ENCODE measurements at places on chromosomes 12 and 14. TPM values are rescaled to one million over a fixed set of nuclear protein-coding genes. Genes with fewer than 3 reads are reported as not detected.

DNA sequence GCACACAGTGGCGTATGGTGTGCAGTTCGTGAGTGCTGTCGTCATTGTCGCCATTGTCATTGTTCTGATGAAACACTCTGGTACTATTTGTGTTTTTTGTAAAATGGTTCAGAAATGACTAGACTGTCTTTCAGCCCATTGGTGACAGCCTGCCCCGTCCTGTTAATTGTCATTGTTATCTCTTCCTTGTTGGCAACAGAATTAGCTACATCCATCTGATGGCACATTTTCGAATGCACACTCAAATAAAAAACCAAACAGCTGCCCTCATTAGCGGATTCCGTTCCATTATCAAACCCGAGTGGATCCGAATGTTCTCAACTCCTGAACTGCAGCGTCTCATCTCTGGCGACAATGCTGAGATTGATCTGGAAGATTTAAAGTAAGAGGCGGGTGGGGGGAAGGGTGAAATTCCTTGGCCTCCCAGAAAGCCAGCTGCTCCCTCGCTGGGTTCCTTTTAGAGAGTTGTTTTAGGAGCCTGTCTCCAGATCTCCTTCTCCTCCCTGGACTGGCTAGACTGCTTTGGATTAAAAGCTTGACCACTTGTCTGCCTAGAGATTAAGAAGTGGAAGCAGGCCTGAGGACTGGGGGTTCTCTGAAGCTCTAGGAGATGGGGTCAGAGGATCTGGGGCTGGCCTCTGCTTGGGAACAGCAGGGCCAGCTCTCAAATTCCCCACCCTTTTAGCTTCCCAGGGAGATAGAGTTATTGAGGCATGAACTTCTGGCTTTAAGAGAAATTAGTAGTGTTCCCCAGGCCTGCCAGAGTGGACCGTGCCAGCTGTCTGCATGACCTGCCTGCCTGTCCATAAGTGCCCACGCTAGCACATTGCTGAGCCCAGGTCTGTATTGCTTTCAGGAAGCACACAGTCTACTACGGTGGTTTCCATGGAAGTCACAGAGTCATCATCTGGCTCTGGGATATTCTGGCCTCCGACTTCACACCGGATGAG, 43.3 kb downstream of the MMAB start:
- no peak for DNase-seq

GRCh38 chr14:100246809-100247428, 8.0 kb downstream of the YY1 start:
- peak; percentile 21 for DNase-seq

DNA sequence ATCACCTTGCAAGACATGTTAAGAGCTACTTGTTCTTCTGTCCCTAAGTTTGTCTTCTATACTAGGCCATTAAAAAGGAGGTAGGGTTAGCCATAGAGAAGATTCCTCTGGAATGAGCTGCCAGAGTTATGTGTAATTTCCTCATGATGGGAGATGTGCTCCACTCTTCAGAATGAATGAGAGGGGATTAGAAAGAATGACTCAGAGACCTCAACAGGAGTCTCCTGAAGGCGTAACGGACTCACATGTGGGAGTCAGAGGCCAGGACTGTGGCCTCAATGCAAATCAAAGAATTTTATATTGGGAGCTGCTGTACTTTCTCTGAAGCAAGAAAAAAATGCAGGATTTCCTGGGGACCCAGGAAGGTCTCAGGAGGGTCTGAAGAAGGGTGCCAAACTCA, 87.8 kb upstream of the ATXN7L3B start:
- no peak for DNase-seq

PTCSC3 gene
- 2.4 TPM for polyA plus RNA-seq

DNA sequence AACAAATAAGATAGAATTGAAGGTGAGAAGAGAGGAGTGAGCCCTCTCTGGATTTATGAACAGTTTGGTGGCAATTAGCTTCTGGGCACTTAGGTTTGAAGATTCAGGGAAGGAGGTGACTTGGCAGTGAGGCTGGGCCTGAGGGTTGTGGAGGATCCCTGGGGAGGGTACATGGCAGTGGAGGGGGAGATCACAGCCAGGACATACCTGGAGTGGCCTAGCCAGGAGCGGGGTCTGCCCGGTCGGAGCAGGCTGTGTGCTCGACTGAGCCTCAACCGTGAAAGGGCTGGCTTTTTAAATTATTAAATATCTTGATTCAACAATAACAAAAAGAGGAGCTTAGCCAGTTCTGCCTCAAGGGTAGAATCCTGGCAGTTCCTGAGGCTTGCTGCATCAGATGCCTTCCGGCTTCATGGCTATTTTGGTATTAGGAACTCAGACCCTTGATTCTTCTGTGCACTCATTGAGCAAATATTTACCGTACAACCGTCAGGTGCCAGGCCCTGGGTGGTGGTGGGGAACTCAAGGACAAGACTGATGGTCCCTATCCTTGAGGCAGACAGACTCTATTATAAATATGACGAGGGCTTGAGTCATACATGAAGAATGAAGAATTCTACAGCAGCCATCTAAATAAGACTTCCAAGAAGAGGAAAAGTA, 73.4 kb downstream of the SPTB start:
- no peak for DNase-seq

DPPA3 gene
- not detected for polyA plus RNA-seq

FLRT2 gene
- polyA plus RNA-seq = 44.5 TPM

GRCh38 chr12:26001530-26001929, 43.0 kb downstream of the RASSF8 start:
- DNase-seq = no peak

GRCh38 chr14:59247801-59248584, 59.5 kb downstream of the DAAM1 start:
- DNase-seq = peak; percentile 26

DNA sequence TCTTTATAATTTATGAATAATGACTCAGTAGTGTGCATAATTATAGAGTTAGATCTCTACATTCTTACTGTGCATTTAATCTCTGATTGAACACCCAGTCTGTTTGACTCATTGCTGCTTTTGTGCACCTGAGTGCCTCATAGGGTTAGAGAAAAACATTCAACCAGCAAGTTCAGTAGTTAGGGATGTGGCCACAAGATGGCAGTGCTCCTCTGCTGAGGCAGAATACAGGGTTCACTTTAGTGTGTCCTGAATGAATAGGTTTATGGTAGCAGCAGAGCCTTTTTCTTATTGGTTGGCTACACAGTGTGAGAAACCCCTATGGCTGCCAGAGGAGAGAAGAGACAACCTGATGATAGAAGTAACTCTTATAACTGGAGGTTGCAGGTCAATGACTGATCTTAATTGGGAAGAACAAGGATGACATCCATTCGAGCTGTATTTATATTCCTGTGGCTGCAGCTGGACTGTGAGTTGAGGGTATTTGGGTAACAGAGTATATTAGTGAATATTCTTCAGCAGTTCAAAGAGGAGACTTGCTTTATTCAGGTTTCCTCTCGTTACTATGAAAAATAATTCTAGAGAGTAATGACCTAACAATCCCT, 194.9 kb upstream of the OR4E1 start:
- DNase-seq = peak; percentile 5

DNA sequence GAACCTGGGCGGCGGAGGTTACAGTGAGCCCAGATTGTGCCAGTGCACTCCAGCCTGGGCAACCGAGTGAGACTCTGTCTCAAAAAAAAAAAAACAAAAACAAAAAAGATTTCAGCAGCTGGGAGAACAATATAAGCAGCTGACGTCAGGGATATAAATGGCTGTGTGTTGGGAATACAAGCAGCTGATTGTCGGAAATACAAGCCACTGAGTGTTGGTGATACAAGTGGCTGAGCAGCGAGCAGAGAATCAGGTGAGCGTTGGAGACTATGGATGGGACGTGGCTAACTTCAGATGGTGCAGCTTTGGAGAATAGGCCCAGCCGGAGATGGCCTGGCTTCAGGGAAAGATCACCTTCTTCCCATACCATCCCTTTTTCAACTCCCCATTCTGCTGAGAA, 32.0 kb downstream of the PSEN1 start:
- no peak for DNase-seq

GRCh38 chr12:38159092-38159551, 157.5 kb upstream of the ALG10B start:
- DNase-seq = no peak

GRCh38 chr12:7310070-7310469, 6.2 kb downstream of the ACSM4 start:
- DNase-seq = no peak

DNA sequence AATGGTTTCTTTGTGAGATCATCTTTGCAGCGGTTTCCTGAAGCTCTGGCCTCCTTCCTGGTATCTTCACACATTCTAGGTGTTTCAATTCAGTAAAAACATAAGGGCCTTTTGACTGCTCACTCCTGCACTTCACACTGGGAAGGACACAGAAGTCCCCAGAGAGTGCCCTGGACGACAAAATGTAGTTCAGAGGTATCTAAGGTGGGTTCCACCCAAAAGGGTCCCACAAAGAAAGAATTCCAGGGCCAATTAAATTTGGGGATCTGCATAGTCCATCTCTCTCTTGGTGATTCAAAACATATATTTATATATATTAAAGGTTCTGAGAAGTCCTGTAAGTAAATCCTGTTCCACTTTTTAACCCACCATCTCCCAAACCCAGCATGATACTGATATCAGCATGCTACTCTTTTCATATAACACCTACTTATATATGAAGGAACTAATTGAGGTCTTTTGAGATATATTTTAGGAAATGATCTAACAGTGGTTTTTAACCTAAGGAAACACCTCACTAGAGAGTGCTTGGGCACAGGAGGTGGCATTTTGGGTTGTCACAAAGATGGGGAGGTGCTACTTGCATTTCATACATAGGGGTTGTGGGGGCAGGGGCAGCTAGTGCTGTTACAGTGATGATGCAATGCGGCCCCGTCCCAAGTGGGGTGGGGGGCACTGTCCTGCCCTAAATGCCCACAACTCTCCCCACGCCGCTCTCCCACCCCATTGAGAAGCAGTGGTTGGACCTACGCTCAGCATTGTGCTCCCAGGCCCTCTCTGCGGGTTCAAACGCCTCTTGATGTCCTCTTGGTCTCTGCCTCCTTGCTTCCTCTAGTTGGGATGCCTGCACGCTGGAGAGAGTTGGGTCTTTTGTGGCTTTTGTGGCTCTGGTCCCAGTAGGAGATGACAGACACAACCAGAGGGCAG, 109.4 kb downstream of the ARF6 start:
- no peak for DNase-seq

DNA sequence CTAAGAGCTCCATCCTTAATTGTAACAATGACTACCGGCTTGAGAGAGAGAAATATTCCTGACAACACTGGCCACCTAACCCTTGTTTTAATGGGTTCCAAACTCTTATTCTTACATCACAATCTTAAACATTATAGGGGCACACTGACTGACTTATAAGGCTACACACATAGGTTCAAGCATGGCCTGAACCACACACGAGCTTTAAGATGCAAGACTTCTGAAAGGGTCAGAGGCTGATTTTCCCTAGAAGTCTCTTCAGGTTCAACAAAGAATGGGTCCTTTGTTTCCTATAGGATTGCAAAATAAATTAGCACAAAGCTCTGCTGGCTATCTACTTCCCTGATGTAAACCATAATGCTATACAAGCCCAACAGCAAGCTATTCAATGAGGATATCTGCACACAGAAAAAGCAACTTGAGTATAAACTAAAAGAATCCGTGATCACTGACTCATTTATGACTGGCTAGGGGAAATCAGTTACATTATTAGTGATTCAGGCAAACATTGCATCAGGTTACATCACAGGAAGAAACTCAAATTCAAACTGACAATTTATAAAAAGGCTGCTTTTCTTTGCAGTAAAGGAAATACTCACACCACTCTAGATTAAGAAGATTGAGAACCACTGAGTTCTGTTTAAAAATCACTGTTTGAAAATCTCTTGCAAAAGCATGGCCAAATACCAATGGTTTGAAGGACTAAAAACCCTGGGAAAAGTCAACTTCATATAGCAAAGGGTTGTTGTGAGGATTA, 8.5 kb downstream of the BTG1 start:
- DNase-seq = no peak

MYO1A gene
- 0.22 TPM for polyA plus RNA-seq

ACOT6 gene
- not detected for polyA plus RNA-seq

EML1 gene
- 32.8 TPM for polyA plus RNA-seq

DNA sequence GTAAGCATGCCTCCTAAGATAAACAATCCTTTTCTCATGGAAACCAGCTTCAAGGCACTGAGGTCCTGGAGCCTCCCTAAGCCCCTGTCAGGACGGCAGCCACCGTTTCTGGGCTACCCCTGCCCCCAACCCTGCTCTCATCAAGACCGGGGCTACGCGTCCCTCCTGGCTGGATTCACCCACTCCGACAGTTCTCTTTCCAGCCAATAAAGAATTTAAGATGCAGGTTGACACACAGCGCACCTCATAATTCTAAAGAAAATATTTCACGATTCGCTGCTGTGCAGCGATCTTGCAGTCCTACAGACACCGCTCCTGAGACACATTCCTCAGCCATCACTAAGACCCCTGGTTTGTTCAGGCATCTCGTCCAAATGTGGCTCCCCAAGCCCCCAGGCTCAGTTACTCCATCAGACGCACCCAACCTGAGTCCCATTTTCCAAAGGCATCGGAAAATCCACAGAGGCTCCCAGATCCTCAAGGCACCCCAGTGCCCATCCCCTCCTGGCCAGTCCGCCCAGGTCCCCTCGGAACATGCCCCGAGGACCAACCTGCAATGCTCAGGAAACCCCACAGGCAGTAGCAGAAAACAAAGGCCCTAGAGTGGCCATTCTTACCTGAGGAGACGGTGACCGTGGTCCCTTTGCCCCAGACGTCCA, 336.3 kb downstream of the TMEM121 start:
- DNase-seq = no peak

DNA sequence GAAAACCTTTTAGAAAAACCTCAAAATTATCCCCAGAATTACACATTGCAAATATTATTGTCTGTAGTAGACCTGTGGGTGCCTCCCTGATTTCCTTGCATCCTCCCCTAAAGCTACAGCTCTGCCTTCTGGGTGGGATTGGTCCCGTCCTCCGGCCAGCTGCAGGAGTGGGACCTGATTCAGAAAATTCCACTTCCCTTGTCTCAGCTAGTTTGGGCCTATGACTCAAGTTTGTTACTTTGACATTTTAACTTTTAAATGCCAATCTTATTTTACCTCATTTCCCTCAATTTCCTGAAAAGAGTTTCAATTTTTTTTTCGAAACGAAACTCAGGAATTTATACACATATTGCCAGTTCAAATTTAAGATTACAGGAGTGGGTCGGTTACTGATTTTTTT, 13.2 kb upstream of the SLC41A2 start:
- no peak for DNase-seq

DNA sequence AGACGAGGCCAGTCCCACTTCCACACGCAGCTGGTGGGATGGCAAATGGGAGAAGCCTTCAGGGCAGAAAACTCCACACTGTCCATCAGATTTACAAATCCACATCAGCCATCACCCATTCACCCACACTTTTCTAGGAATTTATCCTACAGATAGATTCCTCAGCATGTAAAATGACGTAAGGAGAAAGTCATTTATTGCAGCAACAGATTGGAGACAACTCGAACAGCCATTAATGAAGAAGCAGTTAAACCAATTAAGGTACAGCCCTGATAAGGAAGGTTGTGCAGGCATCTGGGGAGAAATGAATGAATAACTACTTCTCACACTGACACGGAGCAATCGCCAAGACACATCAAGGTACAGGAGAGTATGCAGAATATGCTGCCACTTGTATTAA, 26.2 kb downstream of the PRKAB1 start:
- DNase-seq = no peak

GRCh38 chr12:130971925-130972585, 18.3 kb downstream of the ADGRD1 start:
- no peak for DNase-seq
